Large intestine (tissue), 12 donors: ENCODE measurements at places on chromosomes 3 and 15.

- H3K27me3 ChIP-seq: no peaks in the 10 kb centered on the region
- no peak overlapping the region for H3K4me3 ChIP-seq
Observed at GRCh38 chr15:79853492-79854328, 43.1 kb downstream of the MTHFS start.

GRCh38 chr15:40937762-40938535 is 8.8 kb downstream of the DLL4 start:
- H3K4me3 ChIP-seq: no peak overlapping the region
- H3K27me3 ChIP-seq: no peaks in the 10 kb centered on the region

DNA sequence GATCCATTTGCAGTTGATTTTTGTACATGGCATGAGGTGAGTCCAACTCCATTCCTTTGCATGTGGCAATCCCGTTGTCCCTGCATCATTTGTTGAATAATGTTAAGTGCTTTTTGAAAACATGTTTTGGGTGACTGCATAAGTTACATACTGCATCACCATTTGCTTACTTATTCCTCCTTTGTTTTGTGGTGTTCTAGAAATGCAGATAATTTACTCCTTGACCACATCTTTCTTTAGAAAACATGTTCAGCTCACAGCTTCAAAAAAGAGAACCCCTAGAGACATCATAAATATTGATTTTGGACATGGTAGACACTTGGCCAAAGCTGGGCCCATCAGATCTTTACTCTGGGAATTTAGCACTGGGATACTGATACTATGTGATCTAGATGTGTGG is 135.3 kb upstream of the DAZL start:
- H3K36me3 ChIP-seq: no peaks in the 10 kb centered on the region
- H3K27ac ChIP-seq: no peak overlapping the region
- no peak for DNase-seq
- H3K4me3 ChIP-seq: no peak overlapping the region

GRCh38 chr15:56654624-56655023 is 78.7 kb downstream of the ZNF280D start:
- peak overlapping the region; percentile 89 for H3K27ac ChIP-seq
- H3K36me3 ChIP-seq: peaks cover 11% of the 10 kb centered on the region
- no peaks in the 10 kb centered on the region for H3K27me3 ChIP-seq

GRCh38 chr3:71456156-71456555 is 127.4 kb downstream of the FOXP1 start:
- peaks cover 29% of the 10 kb centered on the region for H3K4me1 ChIP-seq
- no peak overlapping the region for H3K27ac ChIP-seq
- H3K27me3 ChIP-seq: no peaks in the 10 kb centered on the region
- no peak overlapping the region for H3K4me3 ChIP-seq
- no peaks in the 10 kb centered on the region for H3K36me3 ChIP-seq
- no peak for DNase-seq

DNA sequence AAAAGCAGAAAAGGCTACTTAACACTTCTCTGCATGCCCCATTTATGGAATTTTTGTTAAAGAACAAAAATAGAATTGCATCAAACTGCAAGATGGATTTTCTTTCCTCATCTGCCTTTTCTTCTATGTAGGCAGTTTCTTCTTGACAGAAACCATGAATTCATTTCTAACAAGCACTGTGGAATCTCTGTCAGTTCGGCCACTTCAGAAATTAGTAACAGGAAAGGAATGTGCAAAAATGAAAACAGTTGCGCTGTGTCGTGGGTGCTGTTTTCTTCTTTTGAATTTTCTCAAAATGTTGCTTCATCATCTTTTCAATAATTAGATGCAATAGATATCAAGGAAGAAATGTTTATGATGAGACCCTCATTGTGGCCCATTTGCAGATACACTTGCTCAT is 151.6 kb downstream of the FOXB1 start:
- H3K4me1 ChIP-seq: no peaks in the 10 kb centered on the region
- no peaks in the 10 kb centered on the region for H3K27me3 ChIP-seq
- no peak for DNase-seq

DNA sequence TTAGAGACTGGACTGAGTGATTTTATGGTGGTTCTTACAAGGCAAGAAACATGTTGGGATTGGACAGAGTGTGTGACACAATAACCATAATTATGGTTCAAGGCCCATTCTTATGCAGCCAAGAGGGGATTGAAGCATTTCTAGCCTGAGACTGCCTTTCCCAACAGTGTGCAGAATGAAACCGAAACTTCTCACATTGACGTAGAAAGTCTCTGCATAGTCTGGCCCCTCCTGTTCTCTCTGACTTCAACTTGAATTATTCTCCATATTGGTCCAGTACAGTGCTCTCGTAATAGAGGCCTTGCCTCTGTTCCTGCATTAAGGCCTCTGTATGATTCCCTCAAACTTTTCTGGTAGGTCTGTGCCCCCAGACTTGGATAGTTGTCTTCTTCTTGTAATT is 138.3 kb downstream of the DIPK2A start:
- H3K36me3 ChIP-seq: no peaks in the 10 kb centered on the region
- no peaks in the 10 kb centered on the region for H3K27me3 ChIP-seq
- DNase-seq: peak; percentile 31
- no peak overlapping the region for H3K27ac ChIP-seq
- no peak overlapping the region for H3K4me3 ChIP-seq

GRCh38 chr3:89395456-89395855 is 288.0 kb downstream of the EPHA3 start:
- no peaks in the 10 kb centered on the region for H3K36me3 ChIP-seq
- DNase-seq: no peak

DNA sequence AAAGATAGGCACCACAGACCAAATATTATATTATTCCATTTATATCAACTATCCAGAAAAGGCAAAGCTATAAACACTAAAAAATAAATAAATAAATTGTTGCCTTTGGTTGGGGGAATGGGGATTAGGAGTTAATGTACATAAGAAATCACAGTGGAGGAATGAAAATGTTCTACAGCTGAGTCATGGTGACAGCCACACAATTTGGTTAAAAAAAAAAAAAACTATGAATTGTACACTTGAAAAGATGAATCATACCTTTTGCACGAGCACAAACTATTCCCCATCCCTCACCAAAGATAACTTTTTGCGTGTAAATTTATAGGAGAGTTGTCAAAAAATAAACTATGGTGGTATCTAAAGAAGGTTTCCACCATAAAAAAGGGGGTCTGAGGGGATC is 103.2 kb downstream of the TBC1D5 start:
- no peak overlapping the region for H3K27ac ChIP-seq
- no peak for DNase-seq
- H3K27me3 ChIP-seq: no peaks in the 10 kb centered on the region
- H3K4me1 ChIP-seq: no peaks in the 10 kb centered on the region
- H3K4me3 ChIP-seq: no peak overlapping the region

DNA sequence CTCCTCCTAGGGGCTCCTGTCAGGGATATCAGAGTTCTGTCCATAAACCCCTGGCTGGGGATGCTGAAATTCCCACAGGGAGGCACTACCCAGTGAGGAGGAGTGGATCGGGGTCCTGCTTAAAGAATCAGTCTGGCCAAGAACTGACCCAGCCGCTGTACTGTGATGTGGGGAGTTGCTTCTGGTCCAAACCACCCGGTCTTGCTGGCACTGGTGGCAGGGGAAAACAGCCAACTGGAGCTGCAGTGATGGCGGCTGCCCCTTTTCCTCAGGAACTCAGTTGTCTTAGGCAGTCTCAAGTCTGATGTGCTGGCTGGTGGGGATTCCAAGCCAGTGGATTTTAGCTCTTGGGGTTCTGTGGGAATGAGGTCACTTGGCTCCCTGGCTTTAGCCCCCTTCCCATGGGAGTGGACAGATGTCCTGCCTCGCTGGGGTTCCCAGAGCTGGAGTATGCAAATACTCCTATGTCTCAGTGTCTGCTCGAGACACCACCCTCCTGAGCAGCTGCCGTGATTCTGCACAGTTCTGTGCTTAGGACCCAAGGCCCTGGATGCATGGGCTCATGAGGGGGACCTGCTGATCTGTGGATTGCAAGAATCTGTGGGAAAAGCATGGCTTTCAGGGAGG is 97.1 kb downstream of the SLC25A26 start:
- no peak for DNase-seq
- no peaks in the 10 kb centered on the region for H3K4me1 ChIP-seq
- no peak overlapping the region for H3K27ac ChIP-seq
- no peak overlapping the region for H3K4me3 ChIP-seq

GRCh38 chr3:153232851-153233271 is 70.8 kb downstream of the RAP2B start:
- no peaks in the 10 kb centered on the region for H3K36me3 ChIP-seq
- no peak overlapping the region for H3K27ac ChIP-seq
- no peaks in the 10 kb centered on the region for H3K27me3 ChIP-seq
- H3K4me1 ChIP-seq: no peaks in the 10 kb centered on the region

- peaks cover 8% of the 10 kb centered on the region for H3K36me3 ChIP-seq
- no peaks in the 10 kb centered on the region for H3K4me1 ChIP-seq
- H3K27ac ChIP-seq: no peak overlapping the region
- DNase-seq: no peak
- H3K27me3 ChIP-seq: no peaks in the 10 kb centered on the region
- H3K4me3 ChIP-seq: no peak overlapping the region
Observed at GRCh38 chr3:41249318-41249717, 50.0 kb downstream of the CTNNB1 start.

DNA sequence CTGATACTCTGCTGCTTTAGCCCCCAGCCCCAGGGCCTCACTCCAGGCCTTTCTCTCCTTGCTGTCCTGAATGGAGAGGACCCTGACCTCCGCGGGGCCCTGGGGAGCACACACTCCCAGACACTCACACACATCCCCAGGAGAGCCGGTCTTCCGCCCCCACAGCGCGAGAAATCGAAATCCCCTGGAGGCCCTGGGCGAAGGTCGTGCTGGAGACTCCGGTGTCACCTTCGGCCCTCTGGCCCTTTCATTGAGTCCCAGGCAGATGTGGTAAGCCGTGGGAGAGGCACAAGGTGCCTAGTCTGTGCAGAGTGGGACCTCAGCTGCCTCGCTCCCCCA is 848 bp upstream of the GOLGA8B start:
- DNase-seq: no peak
- H3K4me1 ChIP-seq: peaks cover 4% of the 10 kb centered on the region
- peaks cover 32% of the 10 kb centered on the region for H3K27me3 ChIP-seq
- H3K27ac ChIP-seq: no peak overlapping the region
- H3K36me3 ChIP-seq: no peaks in the 10 kb centered on the region
- peak overlapping the region; percentile 55 for H3K4me3 ChIP-seq

DNA sequence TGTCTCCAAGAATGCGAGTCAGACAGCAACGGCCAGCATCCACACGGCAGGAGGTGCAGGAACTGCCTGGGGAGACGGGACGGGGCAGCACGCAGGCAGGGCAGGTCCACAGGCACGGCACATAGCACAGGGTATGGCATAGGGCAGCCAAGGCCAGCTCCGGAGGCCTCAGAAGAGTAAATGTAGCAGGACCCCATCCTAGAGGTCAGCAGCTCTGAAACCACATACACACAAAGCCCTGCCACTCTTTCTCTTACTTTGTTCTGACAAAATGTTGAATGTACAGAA is 26.9 kb downstream of the ZXDC start:
- peaks cover 50% of the 10 kb centered on the region for H3K36me3 ChIP-seq
- no peaks in the 10 kb centered on the region for H3K27me3 ChIP-seq
- no peak overlapping the region for H3K4me3 ChIP-seq
- no peak overlapping the region for H3K27ac ChIP-seq
- no peaks in the 10 kb centered on the region for H3K4me1 ChIP-seq

- H3K4me1 ChIP-seq: peaks cover 11% of the 10 kb centered on the region
- H3K27ac ChIP-seq: no peak overlapping the region
- no peaks in the 10 kb centered on the region for H3K27me3 ChIP-seq
Observed at GRCh38 chr3:141081141-141081795, 30.1 kb downstream of the SPSB4 start.

- no peak for DNase-seq
- peaks cover 43% of the 10 kb centered on the region for H3K4me1 ChIP-seq
- no peaks in the 10 kb centered on the region for H3K36me3 ChIP-seq
- H3K27me3 ChIP-seq: no peaks in the 10 kb centered on the region
- no peak overlapping the region for H3K27ac ChIP-seq
- no peak overlapping the region for H3K4me3 ChIP-seq
Observed at GRCh38 chr3:34264337-34265041, 466.1 kb downstream of the PDCD6IP start.

DNA sequence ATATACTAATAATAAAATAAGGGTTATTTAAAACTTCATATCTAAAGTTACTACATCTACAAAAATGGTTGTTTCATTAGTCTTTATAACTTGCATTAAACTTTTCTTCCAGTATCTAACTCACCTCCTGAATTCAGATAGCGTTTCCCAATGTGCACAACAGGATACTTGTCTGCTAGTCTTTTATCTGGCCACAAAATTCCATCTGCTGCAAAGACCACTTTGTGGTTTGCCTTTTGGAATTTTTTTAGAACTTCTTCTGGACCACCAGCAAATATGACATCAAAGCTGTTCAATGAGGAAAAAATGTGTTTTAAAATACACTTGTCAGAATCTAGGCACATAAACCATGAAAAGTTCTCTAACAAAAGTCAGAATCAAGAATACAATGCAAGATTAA is 50.8 kb downstream of the PLOD2 start:
- H3K4me1 ChIP-seq: no peaks in the 10 kb centered on the region
- H3K27me3 ChIP-seq: no peaks in the 10 kb centered on the region
- H3K27ac ChIP-seq: no peak overlapping the region

- peaks cover 50% of the 10 kb centered on the region for H3K27me3 ChIP-seq
- peak; percentile 20 for DNase-seq
- H3K4me3 ChIP-seq: peak overlapping the region; percentile 36
- H3K27ac ChIP-seq: no peak overlapping the region
- peaks cover 13% of the 10 kb centered on the region for H3K4me1 ChIP-seq
Observed at GRCh38 chr15:48962662-48963523, 826 bp downstream of the SHC4 start.

DNA sequence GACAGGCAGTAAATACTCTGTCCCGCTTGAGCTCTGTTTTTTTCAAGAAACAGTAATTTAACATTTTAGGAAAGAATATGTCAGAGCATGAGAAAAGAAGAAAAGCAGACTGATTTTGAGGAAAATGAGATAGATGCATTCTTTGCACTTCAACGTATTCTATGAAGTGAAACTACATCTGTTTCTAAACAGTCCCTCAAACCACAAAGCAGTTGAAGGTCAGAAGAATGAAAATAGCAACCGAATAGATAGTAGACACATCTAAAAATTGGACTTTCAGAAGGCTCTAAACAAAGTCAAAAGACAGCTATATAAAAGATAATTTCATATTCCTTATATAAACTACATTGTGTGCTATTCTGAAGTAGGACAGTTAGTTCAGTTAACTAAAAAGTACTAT is 172.6 kb upstream of the LRRC3B start:
- no peak overlapping the region for H3K27ac ChIP-seq
- no peaks in the 10 kb centered on the region for H3K36me3 ChIP-seq
- no peaks in the 10 kb centered on the region for H3K27me3 ChIP-seq
- H3K4me1 ChIP-seq: no peaks in the 10 kb centered on the region

GRCh38 chr15:88799341-88799740 is 3.9 kb upstream of the ACAN start:
- H3K4me3 ChIP-seq: no peak overlapping the region
- H3K4me1 ChIP-seq: no peaks in the 10 kb centered on the region
- H3K36me3 ChIP-seq: no peaks in the 10 kb centered on the region
- H3K27me3 ChIP-seq: peaks cover 55% of the 10 kb centered on the region

DNA sequence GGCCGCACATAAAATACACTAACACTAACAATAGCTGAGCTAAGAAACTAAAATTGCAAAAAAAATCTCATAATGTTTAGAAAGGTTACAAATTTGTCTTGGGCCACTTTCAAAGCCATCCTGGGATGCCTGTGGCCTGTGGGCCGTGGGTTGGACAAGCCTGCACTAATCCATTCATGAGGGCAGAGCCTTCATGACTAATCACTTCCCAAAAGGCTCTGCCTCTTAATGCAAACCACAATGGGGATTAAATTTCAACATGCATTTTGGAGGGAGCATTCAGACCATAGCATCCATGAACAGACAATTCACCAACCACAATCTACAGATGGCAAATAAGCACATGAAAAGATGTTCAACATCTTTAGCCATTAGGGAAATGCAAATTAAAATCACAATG is 128.2 kb downstream of the SUCLG2 start:
- no peaks in the 10 kb centered on the region for H3K4me1 ChIP-seq
- no peak overlapping the region for H3K4me3 ChIP-seq
- peaks cover 31% of the 10 kb centered on the region for H3K36me3 ChIP-seq
